ENCODE measurements at places on chromosomes 1 and 21. TPM values are rescaled to one million over a fixed set of nuclear protein-coding genes. Genes with fewer than 3 reads are reported as not detected.

BLACAT1 gene
- polyA plus RNA-seq = 0.03 TPM

DNA sequence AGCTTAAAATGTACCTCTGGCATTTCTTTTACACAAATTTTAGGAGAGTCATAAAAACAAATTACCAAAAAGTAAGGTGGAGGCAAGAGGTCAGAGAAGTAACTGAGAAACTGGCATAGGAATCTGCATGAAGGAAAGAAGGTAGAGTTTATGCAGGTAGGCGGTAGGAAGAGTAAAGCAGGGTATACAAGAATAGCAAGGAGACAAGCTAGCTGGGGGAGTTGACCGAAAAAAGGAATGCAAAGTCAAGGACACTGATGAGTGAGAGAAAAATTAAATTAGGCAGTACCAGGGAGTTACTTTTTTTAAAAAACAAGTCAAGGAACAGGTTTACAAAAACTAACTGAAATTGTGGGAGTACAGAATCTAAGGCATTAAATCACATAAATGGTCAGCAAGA lies 56.0 kb downstream of the FOXJ3 start:
- DNase-seq = no peak

- DNase-seq = no peak
Observed at GRCh38 chr1:3153197-3153596, 84.2 kb downstream of the PRDM16 start.

DNA sequence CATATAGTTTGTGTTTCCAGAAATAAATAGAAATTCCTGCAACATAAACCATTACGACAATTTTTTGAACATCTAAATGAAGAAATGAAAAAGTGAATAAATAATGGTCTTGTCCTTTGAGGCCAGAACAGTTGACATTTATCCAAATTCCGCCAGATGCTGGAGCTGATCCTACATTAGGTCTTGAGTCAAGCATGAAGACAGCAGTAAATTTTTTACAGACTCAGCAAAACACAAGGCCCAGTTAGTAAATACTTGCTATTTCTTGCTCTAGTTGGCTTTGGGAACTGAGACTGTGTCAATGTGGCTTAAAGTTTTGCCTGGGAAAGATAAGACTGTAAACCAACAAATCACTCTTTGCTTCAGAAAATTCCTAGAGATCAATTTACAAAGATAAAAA lies 540.1 kb upstream of the RGS18 start:
- DNase-seq = no peak

DNA sequence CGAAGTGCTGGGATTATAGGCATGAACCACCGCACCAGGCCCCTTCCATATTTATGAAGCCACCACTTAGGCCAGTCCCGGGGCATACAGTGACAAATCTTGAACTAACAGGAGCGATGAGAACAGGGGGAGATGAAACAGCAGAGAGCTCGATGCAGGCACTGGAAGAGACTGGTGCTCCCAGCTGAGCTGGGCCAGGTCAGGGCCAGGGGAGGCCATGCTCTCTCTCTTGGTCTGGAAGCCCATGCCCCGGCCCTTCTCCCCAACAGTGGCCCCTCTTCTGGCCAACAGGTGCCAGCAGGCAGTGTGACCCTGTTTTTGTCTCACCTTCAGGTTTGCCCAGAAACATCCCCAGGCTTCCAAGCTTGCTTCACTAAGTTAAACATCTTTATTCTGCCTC lies 269.9 kb upstream of the C1orf174 start:
- DNase-seq = no peak
